ENCODE measurements at places on chromosomes 1 and 21.

GRCh38 chr1:161071886-161072371 lies 2.2 kb upstream of the ARHGAP30 start:
- DNase-seq, result no peak

GRCh38 chr1:116918714-116919357 lies 9.1 kb downstream of the PTGFRN start:
- no peak for DNase-seq

GRCh38 chr1:53393325-53393792 lies 65.5 kb upstream of the LRP8 start:
- no peak for DNase-seq

- no peak for DNase-seq
These were observed 44.0 kb upstream of the GJB5 start for GRCh38 chr1:34710812-34711211.

DNA sequence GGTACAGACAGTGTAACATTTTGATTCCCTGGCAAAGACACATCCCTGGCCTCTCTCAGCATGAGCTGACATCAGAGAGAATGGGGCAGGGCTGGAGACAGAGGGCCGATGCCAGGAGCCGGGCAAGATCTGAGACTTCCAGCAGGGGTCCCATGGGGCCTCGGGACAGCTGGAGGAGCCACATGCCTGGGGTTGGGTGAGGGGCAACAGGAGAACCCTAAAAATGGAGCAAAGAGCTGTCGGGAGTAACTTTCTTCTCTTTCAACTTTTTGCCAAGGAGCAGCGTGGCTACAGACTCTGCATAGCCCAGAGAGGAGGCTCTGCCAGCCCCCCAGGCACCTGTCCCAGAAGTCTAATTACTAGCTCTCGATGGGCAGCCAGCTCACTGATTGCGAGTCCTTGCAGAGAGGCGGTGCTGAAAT lies 130.8 kb downstream of the LACTBL1 start:
- DNase-seq, result no peak

DNA sequence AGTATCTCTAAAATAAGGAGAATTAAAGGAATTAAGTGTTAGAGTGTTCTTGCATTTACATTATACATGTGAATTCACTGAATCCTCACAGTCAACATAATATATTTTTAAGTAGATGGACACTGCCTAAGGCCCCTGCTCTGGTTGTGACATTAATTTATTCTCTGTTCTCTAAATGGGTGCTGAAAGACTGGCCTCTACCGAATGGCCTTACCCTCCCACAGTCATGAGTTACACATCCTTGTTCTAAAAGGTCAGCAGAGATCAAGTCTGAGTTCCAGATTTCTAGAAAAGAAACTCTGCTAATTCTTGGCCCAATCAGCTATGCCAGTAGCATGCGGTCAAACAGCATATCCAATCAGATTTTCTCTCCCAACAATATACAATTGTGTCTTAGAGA lies 193.2 kb downstream of the TM2D1 start:
- no peak for DNase-seq

DNA sequence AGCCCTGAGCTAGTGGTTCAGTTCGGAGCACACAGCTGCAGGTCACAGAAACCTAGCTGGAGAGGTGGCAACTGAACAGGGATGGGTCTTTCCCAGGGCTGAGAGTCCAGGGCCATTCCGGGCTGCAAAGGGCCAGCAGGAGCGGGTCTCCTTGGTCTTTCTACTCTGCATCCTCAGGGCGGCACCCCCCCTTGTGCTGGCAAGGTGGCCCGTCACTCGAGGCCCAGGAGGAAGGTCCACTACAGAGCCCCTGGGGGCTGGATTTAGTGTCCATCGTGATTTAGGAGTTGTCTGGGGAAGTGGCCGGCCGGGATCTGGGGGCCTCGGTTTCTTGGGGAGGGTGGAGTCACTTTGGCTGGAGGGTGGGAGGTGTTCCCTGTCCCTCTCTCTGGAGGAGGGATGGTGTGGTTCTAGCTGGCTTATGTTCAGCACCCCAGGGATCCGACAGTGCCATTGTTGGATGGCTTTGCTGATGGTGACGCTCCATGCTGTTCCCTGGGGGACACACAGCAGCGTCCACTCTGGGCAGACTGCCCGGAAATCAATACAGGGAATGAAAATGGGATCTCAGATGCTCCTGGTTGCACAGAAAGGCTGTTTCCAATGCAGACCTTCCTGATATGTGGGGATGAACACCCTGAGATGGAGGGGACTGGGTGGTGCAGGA lies 64.4 kb downstream of the UMODL1 start:
- no peak for DNase-seq

Measured in skeletal muscle cell (primary cell).